Lower lobe of right lung (tissue), 2 donors: ENCODE measurements at places on chromosomes 12 and 14. TPM values are rescaled to one million over a fixed set of nuclear protein-coding genes. Genes with fewer than 3 reads are reported as not detected.

The RPL10L gene
- total RNA-seq: not detected

- no peak for DNase-seq
These were observed 3.4 kb downstream of the GLIPR1L1 start for GRCh38 chr12:75337905-75338304.

The SLC6A15 gene
- total RNA-seq: not detected

- no peak for DNase-seq
These were observed 11.2 kb upstream of the PXN start for GRCh38 chr12:120276734-120277133.
